ENCODE measurements at places on chromosomes 6 and 20. TPM values are rescaled to one million over a fixed set of nuclear protein-coding genes. Genes with fewer than 3 reads are reported as not detected.

C6orf58 gene
- total RNA-seq = not detected

- DNase-seq = peak; percentile 74
Observed at GRCh38 chr6:33118525-33119123, 42.8 kb downstream of the HLA-DPB1 start.

GRCh38 chr6:21710216-21710615 is 116.7 kb downstream of the SOX4 start:
- peak; percentile 68 for DNase-seq

DNA sequence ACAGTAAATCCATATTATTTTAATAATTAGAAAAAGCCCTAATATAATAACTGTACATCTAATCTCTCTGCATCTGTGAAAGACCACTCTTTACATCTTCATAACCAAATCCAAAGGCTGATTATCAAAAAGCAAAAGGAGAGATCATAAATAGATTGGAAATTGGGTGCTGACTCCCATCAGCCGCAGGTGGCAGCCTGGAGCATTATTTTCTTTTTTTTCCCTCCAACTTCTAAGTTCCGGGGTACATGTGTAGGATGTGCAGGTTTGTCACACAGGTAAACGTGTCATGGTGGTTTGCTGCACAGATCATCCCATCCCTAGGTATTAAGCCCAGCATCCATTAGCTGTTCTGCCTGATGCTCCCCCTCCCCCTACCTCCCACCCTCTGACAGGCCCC is 30.5 kb downstream of the LRP11 start:
- DNase-seq = no peak

- no peak for DNase-seq
Observed at GRCh38 chr6:74925683-74926082, 280.2 kb downstream of the COL12A1 start.

SNRPB gene
- total RNA-seq = 521 TPM

GRCh38 chr6:25218346-25218745 is 60.8 kb upstream of the CARMIL1 start:
- DNase-seq = no peak

- DNase-seq = no peak
Observed at GRCh38 chr20:33999025-33999649, 5.4 kb downstream of the RALY start.

DNA sequence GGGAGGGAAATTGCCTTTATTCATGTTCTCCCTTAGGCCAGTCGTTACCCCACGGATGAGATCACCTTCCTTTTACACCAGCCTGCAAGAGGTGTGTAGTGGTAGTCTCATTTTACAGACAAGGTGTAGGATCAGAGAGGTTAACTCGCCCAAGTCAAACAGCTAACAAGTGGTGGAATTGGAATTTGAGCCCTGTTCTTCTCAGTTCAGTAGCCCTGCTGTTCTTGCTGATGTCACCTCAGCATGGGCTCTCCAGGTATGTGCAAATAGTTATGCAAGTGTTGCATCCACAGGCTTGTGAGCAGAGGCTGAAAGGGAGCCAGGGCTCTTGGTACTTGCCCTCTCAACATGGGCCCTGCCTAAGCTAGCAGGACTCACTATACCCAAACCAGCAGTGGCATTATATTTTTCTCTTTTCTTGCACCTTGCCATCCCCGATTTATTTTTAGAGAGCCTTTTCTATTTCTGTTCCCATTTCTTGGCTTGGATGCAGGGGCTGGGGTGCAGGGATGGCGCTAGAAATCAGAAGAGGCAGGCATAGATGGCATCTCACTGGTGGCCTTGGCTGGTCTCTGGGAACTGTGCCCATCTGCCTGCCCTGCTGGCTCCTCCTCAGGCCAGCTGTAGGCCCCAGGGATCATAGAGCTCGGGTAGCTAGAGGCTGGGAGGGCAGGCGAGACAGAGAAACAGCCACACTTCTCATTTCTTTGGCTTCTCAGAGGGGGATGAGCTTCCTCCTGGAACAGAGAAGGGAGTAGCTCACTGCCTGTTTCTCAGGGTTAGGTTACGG is 18.2 kb downstream of the PPARD start:
- no peak for DNase-seq

DNA sequence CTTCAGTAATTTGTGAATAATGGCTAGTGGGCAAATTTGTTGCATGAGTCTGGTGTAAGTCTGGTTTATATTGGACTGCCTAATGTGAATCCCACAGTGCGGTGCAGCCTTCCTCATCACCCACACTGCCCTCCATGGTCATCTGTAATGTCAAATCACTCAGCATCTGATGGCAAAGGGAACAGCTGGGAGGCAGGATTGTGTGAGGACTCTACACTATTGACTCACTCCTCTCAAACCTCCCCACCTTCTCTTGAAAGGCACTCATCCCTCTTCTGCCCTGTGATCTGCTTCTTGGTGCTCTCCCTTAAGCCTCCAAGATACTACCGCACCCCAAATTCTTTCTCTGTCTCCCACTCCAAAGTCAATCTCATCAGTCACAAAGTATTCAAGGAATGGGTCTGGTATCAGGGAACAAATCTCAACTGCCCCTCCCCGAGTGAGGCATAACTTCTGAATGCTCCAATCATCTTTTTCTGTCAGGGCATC is 146.0 kb upstream of the BEND6 start:
- no peak for DNase-seq

DNA sequence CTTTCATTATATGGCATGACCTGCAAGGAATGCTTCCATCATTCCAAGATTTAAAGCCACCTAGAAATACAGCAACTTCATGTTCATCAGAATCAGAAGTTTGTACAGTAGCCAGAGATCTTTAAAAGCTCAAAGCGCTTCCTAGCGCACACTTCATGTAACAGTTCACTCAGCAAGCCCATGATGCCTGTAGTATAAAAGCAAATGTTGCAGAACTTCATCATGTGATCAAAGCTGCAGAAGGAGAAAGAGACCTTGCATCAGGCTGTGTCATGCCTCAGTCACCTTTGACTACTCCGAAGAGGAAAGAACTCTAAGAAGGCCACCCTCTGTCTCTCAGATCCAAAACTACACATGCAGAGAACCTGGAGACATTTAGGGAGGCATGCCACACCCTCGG is 78.5 kb downstream of the AGPAT4 start:
- no peak for DNase-seq

GRCh38 chr6:69868252-69868804 is 2.0 kb downstream of the COL19A1 start:
- no peak for DNase-seq

DNA sequence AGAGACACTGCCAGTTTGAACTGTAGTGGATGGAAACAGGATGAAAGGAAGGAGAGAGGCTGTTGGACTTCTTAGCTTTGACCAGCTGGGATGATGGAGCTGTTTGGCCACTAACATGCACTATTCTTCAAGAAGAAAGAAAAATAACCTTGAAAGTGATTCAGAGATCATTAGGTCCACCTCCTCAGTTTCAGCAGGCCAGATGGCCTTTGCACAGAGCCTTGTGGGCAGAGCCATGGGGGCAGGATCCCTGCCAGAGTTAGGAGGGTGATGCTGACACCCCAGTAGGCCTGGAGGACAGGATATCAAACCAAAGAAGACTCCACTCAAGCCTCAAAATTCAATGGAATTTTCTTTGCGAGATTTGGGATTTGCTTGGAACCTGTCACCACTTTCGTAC is 74.5 kb upstream of the TMEM181 start:
- DNase-seq = no peak

DNA sequence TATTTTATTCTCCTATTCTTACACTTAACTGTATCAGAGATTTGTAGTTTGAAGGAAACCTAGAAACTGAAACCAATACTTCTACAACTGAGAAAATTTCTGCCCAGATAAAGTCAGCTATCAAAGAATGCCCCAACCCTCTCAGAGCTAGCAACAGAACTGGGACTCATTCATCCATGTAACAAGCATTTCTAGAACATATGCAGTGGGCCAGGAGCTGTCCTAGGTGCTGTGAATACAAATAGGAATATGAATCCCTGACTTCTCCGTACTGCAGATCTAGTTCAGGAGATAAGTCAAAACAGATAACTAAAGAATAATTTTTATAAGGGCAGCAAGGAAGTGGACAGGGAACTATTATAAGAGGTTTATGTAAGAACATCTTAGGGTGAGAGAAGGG is 654.1 kb upstream of the NOX3 start:
- DNase-seq = no peak

TOX2 gene
- total RNA-seq = 0.37 TPM

PLCB4 gene
- 16.1 TPM for total RNA-seq

DNA sequence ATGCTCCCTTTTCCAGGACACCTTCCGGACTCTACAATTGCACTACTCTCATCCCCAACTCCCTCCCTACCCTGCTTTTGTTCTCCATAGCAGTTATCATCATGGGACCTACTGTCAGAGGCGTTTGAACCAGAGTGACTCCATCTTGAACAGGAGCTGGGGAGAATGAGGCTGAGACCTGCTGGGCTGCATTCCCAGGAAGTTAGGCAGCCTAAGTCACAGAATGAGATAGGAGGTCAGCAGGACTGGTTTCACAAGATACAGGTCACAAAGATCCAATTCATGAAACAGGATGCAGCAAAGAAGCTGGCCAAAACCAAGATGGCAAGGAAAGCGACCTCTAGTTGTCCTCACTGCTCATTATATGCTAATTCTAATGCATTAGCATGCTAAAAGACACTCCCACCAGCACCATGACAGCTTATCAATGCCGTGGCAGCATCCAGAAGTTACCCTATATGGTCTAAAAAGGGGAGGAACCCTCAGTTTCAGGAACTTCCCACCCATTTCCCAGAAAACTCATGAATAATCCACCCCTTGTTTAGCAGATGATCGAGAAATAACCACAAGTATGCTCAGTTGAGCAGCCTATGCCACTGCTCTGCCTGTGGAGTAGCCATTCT is 15.6 kb downstream of the SLC13A3 start:
- peak; percentile 92 for DNase-seq

OPRM1 gene
- total RNA-seq = not detected

DNA sequence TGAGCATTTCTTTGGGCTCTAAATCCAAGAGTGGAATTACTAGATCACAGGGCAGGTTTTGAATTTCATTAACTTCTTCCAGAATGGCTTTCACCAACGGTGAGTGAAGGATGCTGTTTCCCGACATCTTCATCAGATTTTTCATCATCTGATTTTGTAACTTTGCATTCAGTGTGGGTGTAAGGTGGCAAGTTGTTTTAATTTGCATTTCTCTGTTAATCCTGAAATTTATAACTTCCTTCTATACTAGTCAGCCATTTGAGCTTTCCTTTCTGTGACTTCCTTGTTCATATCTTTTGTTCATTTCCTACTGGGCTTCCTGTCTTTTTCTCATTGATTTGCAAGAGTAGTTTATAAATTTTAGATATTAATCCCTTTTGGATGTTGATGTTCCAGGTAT is 18.7 kb upstream of the HCK start:
- DNase-seq = no peak

DNA sequence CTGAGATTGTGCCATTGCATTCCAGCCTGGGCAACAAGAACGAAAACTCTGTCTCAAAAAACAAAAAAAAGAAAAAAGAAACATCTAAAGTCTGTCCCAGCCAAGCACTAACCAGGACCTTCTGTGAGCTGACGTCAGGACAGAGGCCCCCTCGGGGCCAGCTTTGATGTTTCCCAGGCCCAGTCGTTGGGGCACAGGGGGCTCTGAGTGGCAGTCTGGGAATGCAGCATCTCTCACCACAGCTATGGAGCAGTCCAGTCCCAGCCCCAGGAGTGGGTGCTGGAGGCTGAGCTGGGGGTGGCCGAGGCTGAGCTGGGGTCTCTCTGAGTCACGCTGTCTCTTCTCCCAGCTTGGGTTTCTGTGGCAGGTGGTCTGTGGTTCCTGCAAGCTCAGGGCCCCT is 46.0 kb upstream of the SRF start:
- no peak for DNase-seq

DNA sequence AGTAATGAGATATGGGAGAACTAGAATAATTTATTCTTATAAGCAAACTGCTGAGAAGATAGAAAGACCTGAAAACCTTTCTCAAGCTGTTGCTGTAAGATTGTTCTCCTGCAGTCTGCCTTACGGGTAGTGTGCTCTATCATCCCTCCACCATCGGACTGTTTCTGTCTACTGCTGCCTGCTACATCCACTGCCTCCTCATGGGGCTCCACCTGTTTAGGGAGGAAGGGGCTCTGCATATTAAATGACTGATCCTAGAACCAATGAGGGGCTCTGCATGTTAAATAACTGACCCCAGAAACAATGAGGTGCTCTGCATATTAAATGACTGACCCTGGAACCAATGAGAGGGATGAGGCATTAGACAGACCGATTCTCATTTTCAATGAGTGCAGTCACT is 654.6 kb downstream of the KIF16B start:
- no peak for DNase-seq

TRIM40 gene
- total RNA-seq = not detected

DNA sequence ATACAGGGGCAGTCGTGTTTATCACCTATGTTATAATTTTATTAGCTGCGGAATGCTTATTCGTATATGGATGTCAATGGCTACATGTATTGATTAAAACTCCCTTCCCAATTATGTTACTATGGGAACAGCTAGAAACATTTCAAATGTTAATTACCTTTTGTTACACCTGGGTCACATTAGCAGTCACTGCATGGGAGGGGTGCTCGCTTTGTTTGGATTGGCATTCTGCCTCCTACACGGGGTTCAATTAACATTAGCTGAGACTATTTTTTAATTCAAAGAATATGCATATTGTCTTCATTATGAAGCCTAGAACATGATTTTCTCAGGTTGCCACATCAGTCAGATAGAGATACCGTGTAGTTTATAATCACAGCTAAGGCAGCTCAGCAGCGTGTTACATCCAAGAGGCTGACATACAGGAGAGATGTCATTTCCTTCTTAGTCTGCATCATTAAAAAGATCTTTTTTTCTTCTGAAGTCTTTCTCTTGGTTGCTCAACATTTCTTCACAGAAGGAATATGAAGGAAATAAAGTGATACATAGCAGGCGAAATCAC is 76.2 kb upstream of the RPS6KA2 start:
- DNase-seq = no peak

GRCh38 chr6:157853018-157853805 is 30.2 kb downstream of the SNX9 start:
- no peak for DNase-seq

- DNase-seq = no peak
Observed at GRCh38 chr6:30009113-30009512, 52.0 kb upstream of the POLR1H start.

PPP1R14C gene
- total RNA-seq = 0.11 TPM

DNA sequence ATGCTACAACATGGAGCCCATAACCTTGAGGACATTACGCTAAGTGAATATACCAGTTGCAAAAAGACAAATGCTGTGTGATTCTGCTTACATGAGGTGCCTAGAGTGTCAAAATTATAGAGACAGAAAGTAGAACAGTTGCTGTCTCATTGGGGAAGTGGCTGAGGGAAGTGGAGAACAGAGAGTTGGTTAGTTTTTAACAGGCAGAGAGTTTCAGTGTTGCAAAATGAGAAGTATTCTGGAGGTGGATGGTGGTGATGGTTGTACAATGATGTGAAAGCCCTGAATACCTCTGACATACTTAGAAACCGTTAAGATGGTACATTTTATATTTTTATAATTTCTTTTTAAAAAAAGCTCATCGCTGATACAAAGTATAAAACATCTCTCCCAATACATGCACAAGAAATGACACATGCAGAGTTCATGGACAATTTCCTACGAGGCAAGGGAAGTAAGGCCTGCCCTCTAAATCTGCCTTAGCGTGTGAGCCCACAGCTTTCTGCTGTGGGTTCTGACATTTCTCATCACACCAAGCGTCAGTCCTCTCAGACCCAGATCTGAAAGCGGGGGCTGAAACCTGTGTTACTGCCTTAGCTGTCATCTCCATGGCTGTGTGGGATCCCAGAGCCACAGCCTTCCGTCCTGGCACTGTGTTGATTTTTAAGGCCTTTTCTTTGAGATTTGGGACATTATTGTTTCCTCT is 126.0 kb downstream of the RNASET2 start:
- DNase-seq = no peak
